ENCODE measurements at places on chromosomes 4 and X.

GRCh38 chrX:136778916-136779315 lies 1.8 kb downstream of the ARHGEF6 start:
- no peaks in the 10 kb centered on the region for H3K27me3 ChIP-seq
- H3K4me3 ChIP-seq, result peak overlapping the region; percentile 85
- H3K27ac ChIP-seq, result peak overlapping the region; percentile 92
- DNase-seq, result no peak
- peaks cover 42% of the 10 kb centered on the region for H3K36me3 ChIP-seq

DNA sequence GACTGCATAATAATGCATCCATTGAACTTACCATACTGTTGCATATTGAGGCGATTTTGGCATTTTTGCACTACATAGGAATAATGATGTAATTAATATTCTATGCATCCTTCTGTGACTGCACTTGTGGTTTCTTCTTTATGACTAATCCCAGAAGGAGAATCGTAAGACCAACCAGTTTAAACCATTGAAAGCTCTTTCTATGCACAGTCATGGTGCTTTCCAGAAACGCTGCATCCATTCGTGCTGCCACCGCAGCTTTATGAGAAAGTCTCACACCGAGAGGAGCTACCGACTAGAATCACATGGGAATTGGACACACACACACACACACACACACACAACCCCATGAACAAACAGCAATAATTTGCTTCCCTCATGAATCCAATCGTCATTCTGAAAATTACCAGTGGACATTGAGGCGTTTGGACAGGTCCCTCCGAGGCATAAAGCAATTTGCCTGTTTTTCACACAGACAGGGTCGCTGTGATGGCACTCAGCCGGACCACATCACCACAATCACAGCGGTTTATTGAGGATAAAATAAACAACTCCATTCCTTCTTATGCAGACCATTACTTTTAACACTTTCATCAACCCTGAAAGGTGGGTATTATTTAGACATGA lies 64.2 kb downstream of the PACRGL start:
- no peaks in the 10 kb centered on the region for H3K36me3 ChIP-seq
- no peak overlapping the region for H3K4me3 ChIP-seq
- no peak for DNase-seq
- no peaks in the 10 kb centered on the region for H3K27me3 ChIP-seq
- no peak overlapping the region for H3K27ac ChIP-seq

DNA sequence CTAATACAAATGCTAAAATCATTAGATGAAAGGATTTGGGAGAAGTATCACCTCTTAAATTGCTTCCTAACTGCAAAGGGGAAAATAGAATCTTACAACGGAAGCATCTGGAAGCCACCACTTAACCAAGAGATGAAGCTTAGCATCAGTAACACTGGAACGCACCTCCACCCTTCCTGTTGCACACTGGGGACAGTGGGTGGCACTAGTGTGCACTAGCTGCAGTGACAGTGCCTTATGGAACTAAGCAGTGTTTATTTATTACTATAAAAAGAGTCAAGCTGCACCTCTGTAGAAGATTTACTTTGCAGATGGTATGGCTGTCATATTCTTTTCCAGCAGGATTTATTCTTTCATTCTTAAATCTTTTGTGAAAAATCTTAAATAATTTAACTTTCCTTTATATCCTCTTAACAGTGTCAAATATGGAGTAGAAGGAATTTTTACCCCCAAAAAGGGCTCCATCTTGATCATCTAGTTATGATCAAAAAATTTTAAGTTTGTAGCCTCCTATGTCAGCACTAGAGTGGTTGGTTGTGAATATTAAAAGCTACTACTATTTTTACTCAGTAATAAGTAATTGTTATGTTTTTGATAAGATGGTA lies 76.7 kb downstream of the SCD5 start:
- no peak overlapping the region for H3K4me3 ChIP-seq
- no peaks in the 10 kb centered on the region for H3K4me1 ChIP-seq
- H3K27me3 ChIP-seq, result peaks cover 2% of the 10 kb centered on the region
- H3K36me3 ChIP-seq, result no peaks in the 10 kb centered on the region
- DNase-seq, result peak; percentile 51

GRCh38 chr4:85587952-85588351 lies 113.0 kb downstream of the ARHGAP24 start:
- no peak overlapping the region for H3K27ac ChIP-seq
- H3K36me3 ChIP-seq, result no peaks in the 10 kb centered on the region
- no peaks in the 10 kb centered on the region for H3K4me1 ChIP-seq
- H3K27me3 ChIP-seq, result no peaks in the 10 kb centered on the region
- H3K4me3 ChIP-seq, result no peak overlapping the region

Measured in activated CD8-positive, alpha-beta T cell treated with anti-CD3 and anti-CD28 coated beads, Interleukin-2, amount 10 ng/mL, durations not matched to agents 7 days and 5 days (primary cell).